ENCODE measurements at places on chromosomes 2 and 18.
A peak's percentile ranks its signal among the peaks of the same experiment; 100 is the strongest.

DNA sequence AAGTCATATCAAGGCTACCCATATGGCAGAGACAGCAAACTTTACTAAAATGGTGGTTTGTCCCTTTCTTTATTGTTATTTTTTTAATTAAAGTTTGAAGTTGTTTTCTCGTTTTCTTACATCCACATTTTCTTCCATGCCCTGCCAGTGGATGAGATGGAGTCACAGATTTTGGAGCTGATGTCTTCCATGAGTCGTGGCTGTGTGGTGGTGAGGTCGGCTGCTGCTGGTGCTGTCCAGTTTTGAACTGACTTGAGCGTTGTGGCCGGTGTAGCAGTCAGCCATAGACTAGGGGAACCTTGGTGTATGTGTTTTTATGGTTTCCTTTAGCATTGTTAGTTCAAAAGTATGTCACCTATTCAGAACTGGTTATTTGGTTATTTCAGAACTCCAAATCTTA, 182.8 kb downstream of the SH3RF3 start:
- no peak for DNase-seq

GRCh38 chr2:78118037-78118436, 595.9 kb upstream of the LRRTM4 start:
- DNase-seq, result no peak

DNA sequence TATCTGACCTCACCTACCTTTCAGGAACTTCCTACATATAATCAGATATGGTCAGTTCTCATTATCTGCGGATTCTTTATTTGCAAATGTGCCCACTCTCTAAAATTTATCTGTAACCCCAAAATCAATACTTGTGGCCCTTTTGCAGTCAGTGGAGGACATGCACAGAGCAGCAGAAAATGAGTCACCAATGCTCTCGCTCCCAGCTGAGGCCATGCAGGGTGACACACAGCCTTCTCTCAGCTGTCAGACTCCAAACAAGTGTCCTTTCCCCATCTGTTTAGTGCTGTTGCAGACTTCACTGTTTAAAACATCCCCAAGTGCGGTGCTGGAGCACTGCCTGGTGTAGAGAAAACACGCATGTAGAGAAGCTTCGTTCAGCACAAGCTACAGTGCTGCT, 171.9 kb upstream of the SALL3 start:
- no peak for DNase-seq

DNA sequence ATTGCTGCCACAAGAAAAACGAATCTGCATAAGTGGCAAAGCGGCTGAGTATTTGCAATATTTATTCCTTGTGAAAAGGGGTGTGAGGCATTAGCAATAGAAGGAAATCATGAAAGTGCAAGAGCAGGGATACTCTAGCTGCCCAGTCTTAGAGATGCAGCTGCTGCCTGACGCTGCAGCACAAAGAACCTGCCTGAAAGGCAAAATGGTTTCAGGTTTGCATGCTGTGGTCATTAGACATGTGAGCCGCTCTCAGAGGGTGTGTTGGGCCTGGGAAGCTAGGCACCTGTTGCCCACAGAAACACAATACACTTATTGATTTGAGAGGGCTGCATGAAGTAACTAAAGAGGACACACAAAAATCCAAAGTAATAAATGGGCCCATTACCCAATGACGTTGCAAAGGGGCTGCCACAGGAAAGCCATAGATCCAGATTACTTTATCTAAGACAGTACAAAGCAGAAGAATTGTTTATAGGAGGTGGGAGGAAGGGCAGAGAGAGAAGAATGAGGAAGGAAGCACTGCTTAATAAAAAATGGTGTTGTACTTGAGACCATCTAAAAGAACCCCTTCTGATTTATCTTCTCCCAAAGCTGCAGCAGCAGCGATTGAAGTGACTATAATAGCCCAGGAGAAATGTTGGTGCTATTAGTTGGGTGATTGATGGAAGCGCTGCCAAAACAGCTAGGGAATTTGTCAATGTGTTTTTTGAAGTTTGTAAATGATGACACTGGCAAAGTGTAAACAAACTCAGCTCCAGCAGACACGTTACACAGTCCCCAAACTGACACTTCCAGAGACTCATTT, 492.4 kb upstream of the ACVR2A start:
- no peak for DNase-seq

DNA sequence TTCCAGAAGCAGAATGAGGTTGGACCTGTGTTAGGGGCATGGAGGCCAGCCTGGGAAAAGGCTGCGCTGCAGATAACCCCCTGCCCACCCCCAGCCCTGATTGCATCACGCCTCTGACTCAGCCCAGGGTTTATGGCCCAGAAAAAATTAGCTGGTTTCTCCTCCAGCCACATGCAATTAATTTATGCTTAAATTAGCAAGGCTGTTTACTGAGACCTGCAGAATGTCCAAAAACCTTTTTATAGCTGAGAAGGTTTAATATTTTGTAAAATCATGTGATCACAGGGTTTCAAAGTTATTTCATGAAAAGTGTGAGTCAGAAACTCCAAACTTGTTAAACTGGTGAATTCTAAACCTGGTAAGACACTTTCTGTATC, 123.1 kb upstream of the HDAC4 start:
- DNase-seq, result peak; percentile 32

GRCh38 chr2:47057687-47058002, 97.5 kb downstream of the STPG4 start:
- DNase-seq, result no peak

DNA sequence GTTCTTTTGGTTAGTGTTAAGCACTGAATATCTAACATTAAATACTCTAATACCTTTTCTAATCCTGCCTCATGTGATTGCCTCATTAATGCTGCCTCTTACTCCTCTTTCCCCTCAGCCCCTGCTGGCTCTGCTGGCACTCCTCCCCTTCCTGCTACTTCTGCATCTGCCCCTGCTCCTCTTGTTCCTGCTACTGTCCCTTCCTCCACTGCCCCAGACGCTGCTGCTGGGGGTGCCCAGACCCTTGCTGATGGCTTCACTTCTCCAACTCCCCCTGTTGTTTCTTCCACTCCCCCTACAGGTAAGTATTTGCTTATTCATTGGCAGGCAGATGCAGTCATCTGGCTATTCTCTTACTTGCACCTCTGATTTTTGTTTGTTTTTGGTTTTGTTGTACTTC, 68.5 kb downstream of the ABI2 start:
- no peak for DNase-seq

GRCh38 chr2:14790041-14790640, 157.6 kb downstream of the LRATD1 start:
- no peak for DNase-seq

DNA sequence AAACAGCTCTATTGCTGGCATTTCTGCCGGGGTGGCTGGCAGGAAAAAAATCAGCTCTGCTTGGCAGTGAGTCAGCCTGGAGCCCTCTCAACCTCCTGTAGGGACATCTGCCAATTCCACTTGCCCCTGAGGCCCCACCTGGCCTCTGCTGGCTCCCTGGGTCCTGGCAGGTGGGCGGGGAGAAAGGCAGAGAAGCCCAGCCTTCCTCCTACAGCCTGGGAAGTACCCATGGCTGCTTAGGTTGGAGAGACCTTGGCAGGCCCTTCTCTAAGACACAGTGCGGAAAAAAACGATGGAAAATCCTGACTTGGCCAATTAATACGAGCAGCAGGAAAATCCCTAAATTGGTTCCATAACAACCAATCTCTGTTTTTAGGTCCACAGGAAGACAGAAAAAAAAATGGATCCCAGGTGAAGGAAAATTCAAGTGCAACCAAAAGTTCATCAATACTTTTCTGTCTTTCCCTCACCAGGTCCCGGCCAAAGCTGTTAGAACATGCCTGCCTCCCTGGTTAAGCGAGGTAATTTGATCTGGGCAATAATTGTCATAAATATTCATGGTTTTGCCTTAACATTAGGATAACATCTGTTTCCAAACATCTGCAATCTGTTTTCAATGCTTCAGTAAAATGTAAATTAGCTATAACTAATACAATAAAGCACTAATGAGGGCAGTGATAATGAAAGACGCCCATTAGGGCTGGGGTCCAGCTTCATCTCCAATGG, 245.9 kb downstream of the TFCP2L1 start:
- peak; percentile 13 for DNase-seq

- DNase-seq, result no peak
Measured at GRCh38 chr2:231321021-231321420, 74.5 kb upstream of the B3GNT7 start.

- DNase-seq, result no peak
Measured at GRCh38 chr2:204984518-204984917, 439.2 kb downstream of the PARD3B start.

DNA sequence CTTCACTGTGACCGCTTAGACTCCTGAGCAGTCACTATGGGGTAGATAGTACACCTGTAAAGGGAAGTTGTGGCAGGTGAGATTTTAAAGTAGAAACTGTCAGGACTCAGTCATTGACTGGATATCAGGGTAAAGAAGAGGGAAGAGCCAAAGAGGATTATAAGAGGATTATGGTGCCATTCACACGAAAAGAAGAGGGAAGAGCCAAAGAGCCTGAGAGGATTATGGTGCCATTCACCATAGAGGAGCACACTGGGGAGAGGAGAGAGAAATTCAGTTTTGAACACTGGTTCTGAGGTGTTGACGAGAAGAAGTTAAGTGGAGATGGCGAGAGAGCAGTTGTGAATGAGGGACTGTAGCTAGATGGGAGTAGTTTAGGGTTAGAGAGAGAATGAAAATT, 16.9 kb upstream of the KCNJ13 start:
- DNase-seq, result no peak

DNA sequence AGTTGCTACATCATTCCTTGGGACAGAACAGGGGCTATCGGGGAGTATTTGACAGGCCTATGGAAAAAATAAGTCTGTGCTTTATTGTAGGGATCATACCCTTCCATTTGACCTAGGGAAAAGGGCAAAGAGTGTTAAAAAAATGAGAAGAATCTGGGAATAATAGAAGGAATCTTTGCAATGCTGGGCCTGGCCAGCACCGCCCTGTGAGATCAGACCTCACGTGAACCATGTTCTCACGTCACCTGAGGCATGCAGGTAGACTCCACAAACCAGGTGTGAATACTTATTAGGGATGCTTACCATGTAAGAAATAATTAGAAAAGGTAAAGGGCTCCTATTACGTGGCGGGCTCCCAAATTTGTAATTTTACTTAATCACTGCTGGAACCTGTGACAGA, 177.5 kb upstream of the GATA6 start:
- no peak for DNase-seq

DNA sequence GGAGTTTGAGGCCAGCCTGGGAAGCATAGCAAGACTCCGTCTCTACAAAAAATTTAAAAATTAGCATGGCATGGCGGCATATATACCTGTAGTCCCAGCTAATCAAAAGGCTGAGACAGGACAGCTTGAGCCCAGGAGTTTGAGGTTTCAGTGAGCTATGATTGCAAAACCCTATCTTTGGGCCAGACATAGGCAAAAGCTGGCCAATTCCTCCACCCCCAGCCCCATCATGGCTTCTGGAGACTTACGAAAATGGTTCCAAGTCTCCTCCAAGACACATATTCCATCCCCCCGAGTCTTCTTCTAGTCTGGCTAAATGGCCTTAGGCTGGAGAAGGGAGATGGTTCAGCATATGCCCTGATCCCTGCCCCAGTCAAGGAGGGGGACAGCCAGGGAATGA, 172.8 kb upstream of the HAAO start:
- no peak for DNase-seq

DNA sequence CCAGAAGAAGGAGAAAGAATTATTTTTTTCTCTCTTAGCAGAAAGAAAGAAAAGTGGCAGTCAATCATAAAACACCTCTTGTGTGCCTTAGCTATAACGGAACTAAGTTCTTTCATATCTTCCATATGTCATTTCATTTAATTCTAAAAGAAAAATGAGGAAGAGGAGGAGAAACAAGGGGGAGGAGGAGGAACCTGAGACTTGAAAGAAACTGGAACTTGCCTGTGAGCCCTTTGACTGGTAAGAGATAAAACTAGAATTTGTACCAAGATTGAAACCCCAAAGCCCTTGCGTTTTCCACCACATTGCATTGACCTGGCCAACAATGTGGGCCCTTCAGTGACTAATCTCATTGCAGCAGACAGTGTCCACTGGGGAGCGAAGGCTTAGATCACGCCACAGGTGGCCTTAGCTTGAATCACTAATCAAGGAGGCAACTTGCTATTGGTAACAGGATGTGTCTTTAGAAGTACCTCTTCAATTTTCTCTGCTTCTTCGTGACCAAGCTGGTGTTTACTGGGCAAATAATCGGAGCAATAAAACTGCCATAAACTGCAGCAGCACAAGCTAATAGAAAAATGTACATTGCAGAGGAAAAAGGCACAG, 307.9 kb downstream of the CLIP4 start:
- no peak for DNase-seq

DNA sequence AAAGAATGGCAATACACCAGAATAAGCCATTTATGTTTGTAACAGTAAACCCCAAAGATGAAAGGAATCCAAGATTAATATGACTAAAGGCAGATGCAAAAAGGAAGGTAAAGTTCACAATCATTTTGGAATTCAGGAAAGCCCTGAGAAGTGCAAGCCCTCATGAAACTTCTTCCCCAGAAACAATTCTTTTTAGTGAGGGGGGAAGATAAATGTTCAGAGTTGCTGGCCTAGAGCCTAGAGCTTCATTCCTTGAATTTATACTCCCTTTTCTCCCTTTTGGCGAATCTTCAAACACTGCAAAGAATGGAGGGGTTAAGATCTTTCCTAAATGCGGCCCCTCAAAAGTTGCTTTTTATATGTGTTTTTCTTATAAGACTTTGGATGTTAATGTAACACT, 368.8 kb downstream of the MEIS1 start:
- no peak for DNase-seq

DNA sequence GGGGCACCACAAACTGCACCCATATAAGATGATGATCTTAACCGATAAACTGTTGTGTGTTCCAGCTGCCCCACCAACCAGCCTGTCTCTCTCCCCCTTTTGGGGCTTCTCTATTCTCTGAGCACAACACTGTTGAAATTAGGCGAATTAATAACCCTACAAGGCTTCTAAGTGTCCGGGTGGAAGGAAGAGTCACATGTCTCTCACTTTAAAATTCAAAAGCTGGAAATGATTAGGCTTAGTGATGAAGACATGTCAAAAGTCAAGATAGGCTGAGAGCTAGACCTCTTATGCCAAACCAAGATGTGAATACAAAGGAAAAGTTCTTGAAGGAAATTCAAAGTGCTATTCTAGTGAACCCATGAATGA, 782.1 kb downstream of the MBD2 start:
- DNase-seq, result no peak

DNA sequence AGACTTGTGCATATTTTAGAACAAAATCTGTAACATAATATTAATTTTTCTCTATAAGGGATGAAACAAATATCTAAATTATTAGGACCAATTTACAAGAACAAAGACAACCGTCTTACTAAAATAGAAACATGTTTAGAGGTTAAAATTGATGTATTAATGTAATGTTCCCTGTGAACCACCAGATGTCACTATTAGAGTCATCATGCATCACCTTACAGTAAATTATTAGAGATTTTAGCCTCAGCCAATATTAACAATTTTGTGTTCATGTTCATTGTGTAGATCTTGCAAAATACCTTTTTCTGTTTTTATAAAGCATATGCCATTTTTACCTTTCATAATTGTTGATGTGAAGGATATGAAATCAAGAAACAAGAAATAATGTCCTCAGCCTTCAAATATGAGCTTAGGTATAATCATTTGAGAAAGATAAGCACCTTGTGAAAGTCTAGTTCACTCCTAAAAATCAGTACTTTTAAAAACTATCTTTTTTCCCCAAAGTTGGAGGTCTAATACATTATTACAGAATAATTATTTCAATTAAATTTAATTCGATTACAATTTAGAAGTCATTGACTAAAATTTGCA, 344.3 kb upstream of the KCNH7 start:
- no peak for DNase-seq

- DNase-seq, result no peak
Measured at GRCh38 chr2:101150306-101151145, 656 bp downstream of the TBC1D8 start.

- no peak for DNase-seq
Measured at GRCh38 chr2:95025406-95026319, at the start of gene MAL. Gene MAL (plus strand): TSS chr2:95025708. CDS start chr2:95025793, 85 bp downstream.
